ENCODE measurements at places on chromosomes 6 and 20.

- DNase-seq = no peak
Observed at GRCh38 chr6:128822271-128822670, 60.7 kb upstream of the LAMA2 start.

- no peak for DNase-seq
Observed at GRCh38 chr6:125073071-125073470, 80.5 kb upstream of the TPD52L1 start.

- no peak for DNase-seq
Observed at GRCh38 chr6:2008383-2008976, 236.9 kb downstream of the GMDS start.

GRCh38 chr20:37907677-37908401, 4.9 kb downstream of the VSTM2L start:
- DNase-seq = no peak

GRCh38 chr20:19648024-19648423, 110.0 kb upstream of the RIN2 start:
- no peak for DNase-seq

DNA sequence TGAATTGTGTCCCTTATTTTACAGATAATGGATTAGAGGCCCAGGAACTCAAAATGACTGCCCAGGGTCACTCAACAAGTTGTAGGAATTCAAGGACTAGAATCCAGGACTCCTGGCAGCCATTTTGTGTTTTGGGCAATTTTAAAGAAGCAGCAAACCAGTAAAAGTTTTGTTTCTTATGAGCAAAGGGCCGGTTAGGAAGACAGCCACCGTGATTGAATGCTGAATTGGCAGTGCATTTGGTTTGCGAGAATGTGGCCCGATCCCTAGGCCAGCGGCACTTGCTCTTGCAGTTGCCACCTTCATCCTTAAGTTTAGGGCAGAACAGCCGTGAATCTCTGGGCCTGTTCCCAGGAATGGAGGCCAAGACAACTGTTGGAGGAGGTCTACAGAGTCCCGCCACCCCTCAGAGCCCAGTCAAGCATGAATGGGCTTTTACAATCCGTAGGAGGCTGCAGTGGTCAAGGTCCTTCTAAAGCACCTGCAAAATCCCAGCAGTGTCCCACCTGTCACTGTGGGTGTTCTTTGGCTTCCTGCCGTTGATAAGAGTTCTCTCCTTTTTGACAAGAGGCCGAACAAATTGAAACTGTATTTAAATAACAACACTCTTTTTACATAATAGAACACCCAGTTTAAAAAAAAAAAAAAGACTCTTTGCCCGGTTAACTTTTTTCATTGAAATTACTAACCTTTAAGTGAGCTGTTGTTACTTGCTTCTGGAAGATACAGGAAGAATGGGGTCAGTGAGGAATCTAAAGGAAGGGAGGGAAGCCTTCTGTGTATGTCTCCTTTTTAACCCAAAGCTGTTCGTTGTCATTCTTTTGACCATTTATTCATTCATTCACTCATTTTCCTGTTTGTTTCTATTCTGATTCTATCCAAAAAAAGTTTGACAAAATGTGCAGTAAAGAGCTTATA, 68.7 kb downstream of the PHACTR2 start:
- no peak for DNase-seq

GRCh38 chr6:167668019-167668753, 158.5 kb upstream of the AFDN start:
- no peak for DNase-seq

DNA sequence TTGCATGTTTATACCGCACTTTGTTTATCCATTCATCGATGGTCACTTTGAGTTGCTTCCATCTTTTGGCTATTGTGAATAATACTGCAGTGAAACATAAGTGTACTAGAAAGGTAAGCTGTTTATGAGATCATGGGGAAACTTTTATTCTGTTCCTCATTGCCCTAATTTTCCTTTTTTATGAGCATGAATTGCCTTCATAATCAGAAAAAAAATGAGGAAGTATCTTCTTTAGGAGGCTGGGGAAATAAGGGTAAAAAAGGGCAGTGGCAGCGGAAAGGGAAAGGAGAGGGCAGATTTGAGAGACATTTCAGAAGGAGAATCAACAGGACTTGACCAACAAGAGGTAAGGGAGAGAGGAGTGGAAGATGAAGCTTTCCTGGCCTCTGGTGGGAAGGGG, 14.3 kb upstream of the SERINC3 start:
- peak; percentile 24 for DNase-seq

- DNase-seq = no peak
Observed at GRCh38 chr20:48958743-48959142, 37.2 kb downstream of the ARFGEF2 start.

- DNase-seq = no peak
Observed at GRCh38 chr6:89612121-89612520, 26.4 kb downstream of the LYRM2 start.

- no peak for DNase-seq
Observed at GRCh38 chr6:37876843-37877242, 57.3 kb downstream of the ZFAND3 start.

GRCh38 chr6:101806241-101806640, 412.7 kb downstream of the GRIK2 start:
- no peak for DNase-seq

- DNase-seq = no peak
Observed at GRCh38 chr6:6657085-6657819, 68.7 kb downstream of the LY86 start.

- DNase-seq = no peak
Observed at GRCh38 chr6:125102411-125102810, 51.2 kb upstream of the TPD52L1 start.

GRCh38 chr6:71171497-71172070, 117.0 kb upstream of the OGFRL1 start:
- no peak for DNase-seq

DNA sequence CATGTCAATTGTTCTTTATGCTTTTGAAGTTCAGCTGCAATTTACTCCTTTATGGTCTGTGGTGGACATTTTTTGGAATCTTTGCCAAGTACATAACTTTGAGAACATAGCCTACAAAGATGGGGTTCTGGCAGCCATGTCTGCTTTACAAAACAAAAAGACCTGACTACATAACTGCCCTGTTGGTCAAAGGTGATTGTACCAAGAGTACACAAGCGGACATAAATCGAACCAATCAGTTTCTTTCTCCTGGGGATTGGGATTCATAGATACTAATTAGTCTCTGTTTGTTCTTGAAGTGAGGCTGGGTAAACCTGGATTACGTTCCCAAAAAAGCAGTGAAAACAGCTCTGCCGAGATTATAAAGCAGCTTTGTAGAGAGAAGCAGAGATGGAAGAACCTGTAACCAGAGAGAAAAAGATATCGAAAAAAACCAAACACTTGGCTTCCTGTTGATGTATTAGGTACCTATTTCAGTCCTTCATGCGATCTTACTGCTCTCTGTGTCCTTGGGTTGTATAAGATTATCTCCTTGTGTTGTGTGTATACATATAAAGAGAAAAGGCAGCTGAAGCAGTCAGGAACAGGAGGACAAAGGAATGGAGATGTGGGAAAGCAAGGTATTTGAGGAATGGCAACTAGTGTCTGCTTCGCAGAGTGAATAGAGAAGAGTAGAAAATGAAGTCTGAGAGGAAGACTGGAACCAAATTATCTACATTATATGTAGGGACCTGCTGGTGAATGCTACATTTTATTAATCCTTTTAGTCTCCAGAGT, 2.7 kb upstream of the ZFAND3 start:
- no peak for DNase-seq

GRCh38 chr20:18388860-18389259, 78.0 kb downstream of the DZANK1 start:
- DNase-seq = no peak

DNA sequence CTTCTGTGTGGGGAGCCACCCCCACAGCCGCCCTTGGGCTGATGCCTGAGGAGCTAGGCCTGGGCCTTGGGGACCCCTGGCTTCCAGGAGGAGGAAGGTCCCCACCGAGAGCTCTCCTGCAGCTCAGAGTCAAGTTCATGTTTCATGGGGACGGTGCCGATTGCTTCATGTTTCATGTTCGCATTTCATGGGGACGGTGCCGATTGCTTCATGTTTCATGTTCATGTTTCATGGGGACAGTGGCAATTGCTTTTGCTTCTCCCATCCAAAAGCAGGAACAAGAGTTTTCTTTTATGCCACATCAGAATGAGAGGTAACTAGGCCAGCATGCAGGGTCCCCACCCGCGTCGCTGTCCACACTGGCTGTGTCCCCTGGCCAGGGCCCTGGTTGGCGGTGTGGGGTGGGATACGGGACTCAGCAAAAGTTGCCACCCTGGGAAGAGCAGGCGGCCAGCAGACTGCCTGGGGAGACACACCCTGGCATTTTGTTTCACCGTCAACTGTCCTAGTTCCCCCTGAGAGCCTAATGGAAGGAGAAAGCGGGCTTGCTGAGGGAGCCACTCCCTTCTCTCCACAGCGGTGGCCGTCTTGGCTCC, 46.0 kb downstream of the DACT2 start:
- DNase-seq = no peak
